Heart right ventricle (tissue), 16 donors: ENCODE measurements at places on chromosomes 2 and 18. TPM values are rescaled to one million over a fixed set of nuclear protein-coding genes. Genes with fewer than 3 reads are reported as not detected.

DNA sequence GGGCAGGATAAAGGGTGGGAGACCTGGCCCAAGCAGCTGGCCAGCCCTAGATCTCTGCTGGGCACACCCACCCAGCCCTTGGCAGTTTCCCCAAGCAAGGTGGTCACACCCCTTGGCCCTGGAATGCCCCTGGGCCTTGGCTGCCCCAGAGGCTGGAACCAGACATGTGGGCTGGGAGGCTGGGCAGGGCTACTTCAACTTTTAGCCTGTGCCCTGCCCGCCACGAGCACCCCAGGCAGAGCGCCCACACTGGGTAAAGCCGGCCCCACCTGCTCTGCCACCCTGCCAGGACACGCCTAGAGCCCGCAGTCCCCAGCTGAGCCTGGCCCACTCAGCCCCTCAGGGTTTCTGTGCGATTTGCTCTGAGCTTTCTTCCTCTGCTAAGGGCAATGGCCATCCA lies 119.7 kb upstream of the SMAD2 start:
- DNase-seq: no peak

DNA sequence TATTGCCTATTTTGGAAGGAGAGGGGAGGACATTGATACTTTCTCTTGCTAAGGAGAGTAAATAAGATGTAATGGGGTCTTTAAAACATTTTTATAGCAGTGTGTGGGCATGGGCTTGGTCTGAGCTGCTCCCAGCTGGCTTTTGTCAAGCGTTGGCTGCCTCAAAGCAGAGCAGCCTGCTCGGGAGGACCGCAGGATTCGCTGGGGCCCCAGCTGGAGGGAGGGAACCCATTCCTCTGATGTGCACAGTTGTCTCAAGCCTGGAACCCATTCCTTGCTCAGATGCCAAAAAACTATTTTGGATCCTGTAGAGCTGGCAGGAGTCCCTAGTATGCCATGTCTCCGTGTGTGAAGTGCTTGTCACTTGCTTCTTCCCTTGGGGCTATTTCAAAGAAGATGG lies 59.4 kb upstream of the RMDN2 start:
- DNase-seq: no peak

DNA sequence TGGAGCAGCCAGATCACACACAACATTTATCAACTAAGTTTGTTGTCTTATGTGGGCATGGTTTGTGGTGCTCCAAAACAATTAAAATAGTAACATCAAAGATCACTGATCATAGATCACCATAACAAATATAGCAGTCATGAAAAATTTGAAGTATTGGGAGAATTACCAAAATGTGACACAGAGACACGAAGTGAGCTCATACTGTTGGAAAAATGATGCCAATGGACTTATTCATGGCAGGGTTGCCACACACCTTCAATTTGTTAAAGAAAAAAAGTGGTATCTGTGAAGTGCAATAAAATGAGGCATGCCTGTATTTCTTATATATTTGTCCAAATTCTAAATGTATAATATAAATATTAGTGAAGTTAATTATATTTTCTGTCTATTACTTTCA lies 42.9 kb upstream of the CABYR start:
- DNase-seq: no peak

DNA sequence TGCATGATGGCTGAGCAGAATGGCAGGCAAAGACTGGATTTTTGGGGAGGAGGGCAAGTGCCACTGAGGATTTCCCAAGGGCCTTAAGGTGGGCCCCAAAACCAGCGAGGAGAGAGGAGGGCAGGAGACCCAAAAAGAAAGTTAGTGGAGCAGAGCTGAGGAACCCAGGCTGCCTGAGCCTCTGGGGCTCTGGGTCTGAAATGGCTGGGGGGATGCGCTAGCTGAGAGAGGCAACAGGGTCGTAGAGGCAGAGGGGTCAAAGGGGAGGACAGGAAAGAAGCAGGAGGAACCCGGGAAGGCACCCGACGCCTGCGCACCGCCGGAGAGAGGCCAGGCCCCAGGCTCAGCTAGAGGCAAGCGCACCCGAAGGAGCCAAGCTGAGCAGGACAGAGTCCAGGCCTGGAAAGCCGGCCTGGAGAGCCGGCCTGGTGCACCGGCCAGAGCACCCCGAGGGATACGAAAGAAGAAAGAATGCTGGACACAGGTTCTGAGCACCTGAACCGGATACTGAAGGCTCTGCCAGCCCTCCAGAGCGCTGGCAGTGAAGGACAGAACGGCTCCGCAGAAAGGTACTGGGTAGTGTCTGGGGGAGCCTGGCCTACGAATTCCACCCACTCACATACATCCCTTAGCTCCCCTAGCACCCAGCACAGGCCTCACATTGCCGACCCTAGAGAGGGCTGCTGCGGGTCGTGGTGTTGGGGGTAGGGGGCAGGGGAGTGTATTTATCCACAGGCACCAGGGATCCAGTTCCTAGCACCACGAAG lies 39.5 kb upstream of the ATP6V1B1 start:
- DNase-seq: no peak

- no peak for DNase-seq
These were observed 106.8 kb downstream of the CYP26B1 start for GRCh38 chr2:72040629-72041571.

GRCh38 chr2:3867469-3867868 lies 164.1 kb downstream of the DCDC2C start:
- no peak for DNase-seq

GRCh38 chr2:237876532-237876931 lies 17.1 kb downstream of the RAMP1 start:
- DNase-seq: no peak

Gene FSHR
- total RNA-seq: not detected

Gene PLCD4
- 2.3 TPM for total RNA-seq

Gene TXNDC2
- not detected for total RNA-seq

Gene LRRC30
- total RNA-seq: not detected

Gene REG1A
- total RNA-seq: 1.7 TPM

Gene CENPA
- total RNA-seq: 8.8 TPM

Gene FBXO41
- 1.8 TPM for total RNA-seq
